SK-N-DZ (cell line): ENCODE measurements at places on chromosomes 2 and 18.

- no peak for DNase-seq
Observed at GRCh38 chr2:43074592-43075053, 151.8 kb downstream of the ZFP36L2 start.

DNA sequence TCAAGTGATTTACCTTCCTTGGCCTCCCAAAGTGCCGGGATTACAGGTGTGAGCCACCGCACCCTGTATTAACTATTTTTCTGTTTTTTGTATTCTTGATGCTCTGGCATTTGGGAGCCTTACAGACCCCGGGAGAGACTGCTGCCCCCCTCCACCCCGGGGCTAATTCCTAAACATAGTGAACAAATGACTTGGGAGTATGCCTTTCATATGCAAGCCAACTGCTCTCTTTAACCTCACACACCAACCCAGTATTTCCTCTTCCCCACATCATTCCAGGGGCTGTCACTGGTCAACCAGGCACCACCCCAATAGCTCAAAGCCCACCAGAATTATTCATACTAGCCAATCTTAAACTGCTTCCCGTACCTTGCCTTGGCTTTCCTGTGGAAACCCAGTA, 79.7 kb downstream of the PDK1 start:
- DNase-seq = no peak

DNA sequence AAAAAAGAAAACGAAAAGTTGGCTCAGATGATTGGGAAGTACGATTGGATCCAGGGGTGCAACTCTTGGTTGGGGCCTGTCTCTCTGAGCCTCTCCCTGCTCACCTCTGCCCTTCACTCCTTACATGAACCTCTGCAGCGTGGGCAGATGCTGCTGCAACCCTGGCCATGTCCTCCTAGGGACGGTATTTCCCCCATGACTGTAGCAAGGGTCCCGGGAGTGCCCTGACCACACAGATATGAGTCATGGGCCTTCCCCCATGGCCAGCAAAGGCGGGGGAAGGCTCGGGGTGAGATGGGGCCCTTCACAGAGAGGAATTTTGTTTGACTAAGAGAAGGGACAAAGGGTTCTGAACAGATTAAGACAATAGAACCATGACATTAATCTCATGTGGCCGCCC, 129.0 kb downstream of the NCK2 start:
- DNase-seq = no peak

DNA sequence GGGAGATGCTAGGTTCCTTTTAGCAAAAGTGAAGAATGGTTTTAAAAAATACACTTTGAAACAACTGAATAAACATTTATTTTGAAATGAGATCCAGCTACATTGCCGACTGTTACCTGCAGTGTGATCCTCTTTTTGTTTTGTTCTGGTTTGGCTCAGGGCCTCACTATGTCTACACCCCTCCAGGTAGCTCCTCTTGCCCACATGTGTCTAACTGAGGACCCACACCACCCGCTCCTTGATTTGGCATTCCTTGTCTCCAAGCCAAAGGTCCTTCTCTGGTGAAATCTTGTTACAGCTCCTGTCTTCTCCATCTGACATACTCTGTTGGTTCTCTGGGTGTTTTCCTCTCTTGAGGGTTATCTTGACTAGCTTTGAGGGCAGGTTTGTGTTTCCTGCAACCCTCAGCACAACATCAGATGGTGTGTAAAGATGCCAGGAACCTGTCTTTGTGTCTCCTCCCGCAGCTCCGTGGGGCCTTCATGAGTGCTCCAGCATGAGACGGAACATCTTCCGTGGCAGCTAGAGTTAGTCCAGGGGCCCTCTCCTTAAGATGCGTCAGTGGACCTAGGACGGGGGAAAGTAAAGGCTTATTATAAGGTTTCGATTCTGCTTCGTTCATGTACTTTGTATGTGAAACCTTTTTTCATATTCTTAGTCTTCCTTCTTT, 32.1 kb downstream of the MAP4K4 start:
- no peak for DNase-seq

- no peak for DNase-seq
Observed at GRCh38 chr2:228703152-228703551, 521.7 kb upstream of the SPHKAP start.

- no peak for DNase-seq
Observed at GRCh38 chr2:176892676-176893226, 319.8 kb upstream of the HNRNPA3 start.

- no peak for DNase-seq
Observed at GRCh38 chr2:8633735-8634313, 48.0 kb upstream of the ID2 start.
